ENCODE measurements at places on chromosomes 7 and 10.

DNA sequence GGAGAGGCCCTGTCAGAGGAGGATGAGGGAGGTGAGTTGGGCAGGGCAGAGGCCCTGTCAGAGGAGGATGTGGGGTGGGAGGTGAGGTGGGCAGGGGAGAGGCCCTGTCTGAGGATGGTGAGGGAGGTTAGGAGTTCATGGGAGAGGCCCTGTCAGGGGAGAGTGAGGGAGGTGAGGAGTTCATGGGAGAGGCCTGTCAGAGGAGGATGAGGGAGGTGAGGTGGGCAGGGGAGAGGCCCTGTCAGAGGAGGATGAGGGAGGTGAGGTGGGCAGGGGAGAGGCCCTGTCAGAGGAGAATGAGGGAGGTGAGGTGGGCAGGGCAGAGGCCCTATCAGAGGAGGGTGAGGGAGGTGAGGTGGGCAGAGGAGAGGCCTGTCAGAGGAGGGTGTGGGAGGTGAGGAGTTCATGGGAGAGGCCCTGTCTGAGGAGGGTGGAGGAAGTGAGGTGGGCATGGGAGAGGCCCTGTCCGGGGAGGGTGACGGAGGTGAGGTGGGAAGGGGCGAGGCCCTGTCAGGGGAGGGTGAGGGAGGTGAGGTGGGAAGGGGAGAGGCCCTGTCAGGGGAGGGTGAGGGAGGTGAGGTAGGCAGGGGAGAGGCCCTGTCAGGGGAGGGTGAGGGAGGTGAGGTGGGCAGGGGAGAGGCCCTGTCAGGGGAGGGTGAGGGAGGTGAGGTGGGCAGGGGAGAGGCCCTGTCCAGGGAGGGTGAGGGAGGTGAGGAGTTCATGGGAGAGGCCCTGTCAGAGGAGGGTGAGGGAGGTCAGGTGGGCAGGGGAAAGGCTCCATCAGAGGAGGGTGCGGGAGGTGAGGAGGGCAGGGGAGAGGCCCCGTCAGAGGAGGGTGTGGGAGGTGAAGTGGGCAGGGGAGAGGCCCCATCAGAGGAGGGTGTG, 73.7 kb downstream of the INPP5A start:
- peaks cover 39% of the 10 kb centered on the region for H3K4me1 ChIP-seq
- H3K36me3 ChIP-seq = peaks cover 16% of the 10 kb centered on the region
- peaks cover 3% of the 10 kb centered on the region for H3K27me3 ChIP-seq
- H3K4me3 ChIP-seq = no peak overlapping the region
- H3K27ac ChIP-seq = no peak overlapping the region

GRCh38 chr7:83794829-83795228, 145.9 kb upstream of the SEMA3E start:
- no peak overlapping the region for H3K4me3 ChIP-seq
- no peaks in the 10 kb centered on the region for H3K27me3 ChIP-seq
- H3K36me3 ChIP-seq = no peaks in the 10 kb centered on the region
- H3K4me1 ChIP-seq = no peaks in the 10 kb centered on the region

DNA sequence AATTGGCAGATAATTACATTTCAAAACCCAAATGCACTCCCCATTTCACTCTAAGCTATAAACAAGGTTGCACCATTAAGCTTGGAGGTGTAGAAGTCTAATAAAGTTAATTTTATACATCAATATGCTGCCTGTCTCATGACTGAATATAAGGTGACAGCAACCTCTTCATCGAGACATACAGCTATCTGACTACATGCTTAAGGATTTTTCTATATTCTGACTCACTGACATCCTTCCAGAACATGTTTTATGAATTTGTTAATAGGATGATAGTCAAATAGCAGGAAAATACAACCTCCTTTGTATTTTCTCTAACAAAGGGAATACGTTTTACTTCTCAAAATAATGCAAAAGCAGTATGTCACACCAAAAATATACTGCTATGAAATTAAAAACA, 76.6 kb downstream of the NRBF2 start:
- H3K4me1 ChIP-seq = peaks cover 57% of the 10 kb centered on the region
- H3K36me3 ChIP-seq = peaks cover 56% of the 10 kb centered on the region
- H3K4me3 ChIP-seq = no peak overlapping the region
- no peak for DNase-seq
- H3K27me3 ChIP-seq = no peaks in the 10 kb centered on the region
- H3K27ac ChIP-seq = no peak overlapping the region

DNA sequence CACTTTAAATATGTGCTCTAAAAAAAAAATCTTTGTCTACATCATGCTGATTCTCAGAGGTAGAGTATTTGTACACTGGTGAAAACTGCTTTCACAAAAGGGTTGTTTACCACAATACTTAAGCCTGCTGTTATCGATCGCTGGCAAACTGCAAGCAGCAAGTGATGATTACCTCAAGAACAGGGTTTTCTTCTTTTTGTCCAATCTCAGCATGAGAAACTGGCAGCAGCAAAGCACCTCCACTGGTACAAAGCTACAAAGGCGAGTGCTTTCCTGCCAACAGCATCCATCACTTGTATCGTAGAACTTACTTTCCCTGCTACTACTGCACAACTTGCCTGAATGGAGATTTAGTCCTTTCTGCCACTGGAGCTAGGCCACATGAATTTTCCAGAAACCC, 276.5 kb downstream of the DGKB start:
- no peaks in the 10 kb centered on the region for H3K4me1 ChIP-seq
- no peaks in the 10 kb centered on the region for H3K36me3 ChIP-seq
- no peaks in the 10 kb centered on the region for H3K27me3 ChIP-seq

- H3K27me3 ChIP-seq = no peaks in the 10 kb centered on the region
- DNase-seq = no peak
- H3K4me3 ChIP-seq = no peak overlapping the region
- H3K4me1 ChIP-seq = no peaks in the 10 kb centered on the region
- no peaks in the 10 kb centered on the region for H3K36me3 ChIP-seq
Observed at GRCh38 chr7:19491821-19492452, 216.9 kb downstream of the POLR1F start.

GRCh38 chr10:89580243-89580642, 44.8 kb upstream of the SLC16A12 start:
- DNase-seq = no peak
- peaks cover 8% of the 10 kb centered on the region for H3K27me3 ChIP-seq
- no peak overlapping the region for H3K27ac ChIP-seq
- H3K36me3 ChIP-seq = no peaks in the 10 kb centered on the region

DNA sequence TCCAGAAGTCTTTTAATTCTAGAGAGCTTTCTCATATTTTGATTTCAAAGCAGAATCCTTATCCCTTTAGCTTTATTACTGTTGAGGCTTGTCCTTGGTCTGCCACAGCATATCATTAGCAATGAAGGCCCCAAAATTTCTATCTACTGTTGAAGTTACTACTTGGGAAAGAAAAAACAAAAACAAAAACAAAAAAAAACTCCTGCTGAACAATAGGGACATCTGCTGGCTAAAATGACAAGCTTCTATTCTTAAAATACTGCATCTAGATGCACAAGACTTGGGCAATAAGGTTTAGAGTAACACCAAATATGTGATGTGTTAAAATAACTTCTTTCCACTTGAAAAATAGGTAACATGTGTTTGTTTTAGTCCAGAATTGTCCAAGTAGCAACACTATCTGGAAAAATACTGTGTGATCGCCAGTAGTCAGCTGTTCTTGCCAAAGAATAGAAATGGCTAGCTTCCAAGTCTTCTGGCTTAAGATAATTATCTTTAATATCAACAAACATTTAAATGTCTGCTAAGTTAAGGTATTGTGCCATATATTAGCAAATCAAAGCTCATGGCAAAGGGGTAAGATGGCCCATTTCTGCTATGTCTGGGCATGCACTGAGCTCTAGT, 3.8 kb upstream of the DMTF1 start:
- H3K27ac ChIP-seq = no peak overlapping the region
- DNase-seq = no peak
- H3K27me3 ChIP-seq = peaks cover 4% of the 10 kb centered on the region
- H3K4me3 ChIP-seq = no peak overlapping the region
- no peaks in the 10 kb centered on the region for H3K4me1 ChIP-seq

DNA sequence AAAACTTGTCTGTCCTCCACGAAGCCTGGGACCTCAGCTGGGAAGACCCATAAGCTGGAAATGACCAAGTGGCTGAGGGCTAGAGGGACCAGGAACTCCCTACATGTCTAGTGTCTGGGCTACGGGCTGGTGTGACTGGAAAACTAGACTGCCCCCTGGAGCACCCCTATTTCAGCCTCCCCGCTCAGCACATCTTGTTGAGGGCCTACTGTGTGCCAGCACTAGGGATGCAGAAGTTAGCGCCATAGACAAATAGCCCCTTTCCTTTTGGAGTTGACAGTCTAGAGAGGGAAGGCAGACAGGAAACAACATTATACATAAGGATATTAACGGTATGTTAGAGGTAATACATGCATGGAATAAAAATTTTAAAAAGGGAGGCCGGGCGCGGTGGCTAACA, 74.5 kb downstream of the TEX36 start:
- peaks cover 4% of the 10 kb centered on the region for H3K27me3 ChIP-seq
- DNase-seq = no peak
- no peaks in the 10 kb centered on the region for H3K4me1 ChIP-seq
- H3K27ac ChIP-seq = no peak overlapping the region

DNA sequence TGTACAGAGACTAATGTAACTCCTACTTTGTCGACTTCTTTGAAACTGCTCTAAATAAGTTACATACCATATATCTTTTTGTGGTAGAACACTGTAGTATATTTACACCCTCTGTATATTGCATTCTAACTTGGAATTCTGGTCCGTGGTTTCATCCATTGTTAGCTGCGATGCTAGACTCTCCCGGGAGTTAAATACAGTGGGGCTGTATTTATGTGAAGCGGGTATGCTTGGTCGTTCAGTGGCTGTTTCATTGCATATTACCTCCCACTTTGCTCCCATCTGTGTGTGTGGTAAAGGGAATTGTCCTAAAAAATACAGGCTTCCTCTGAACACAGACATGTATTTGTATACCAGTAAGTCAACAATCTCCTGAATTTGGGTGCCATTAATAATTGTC, 231.1 kb downstream of the SLC25A13 start:
- no peaks in the 10 kb centered on the region for H3K36me3 ChIP-seq
- H3K4me3 ChIP-seq = no peak overlapping the region
- H3K27ac ChIP-seq = no peak overlapping the region
- DNase-seq = no peak
- H3K27me3 ChIP-seq = peaks cover 34% of the 10 kb centered on the region
- H3K4me1 ChIP-seq = no peaks in the 10 kb centered on the region

GRCh38 chr7:13420726-13421125, 568.7 kb downstream of the ETV1 start:
- H3K4me3 ChIP-seq = no peak overlapping the region
- H3K36me3 ChIP-seq = no peaks in the 10 kb centered on the region
- no peaks in the 10 kb centered on the region for H3K27me3 ChIP-seq
- no peaks in the 10 kb centered on the region for H3K4me1 ChIP-seq
- no peak overlapping the region for H3K27ac ChIP-seq
- no peak for DNase-seq

- peaks cover 9% of the 10 kb centered on the region for H3K4me1 ChIP-seq
- H3K27ac ChIP-seq = no peak within 1 kb of the TSS
- peaks cover 57% of the 10 kb centered on the region for H3K27me3 ChIP-seq
- peak; percentile 23 for DNase-seq
Observed at GRCh38 chr10:34815185-34816084, at the start of gene PARD3. PARD3 (minus strand) TSS chr10:34815296; CDS start chr10:34814995, 301 bp downstream.

GRCh38 chr10:133422223-133422806, 2.1 kb downstream of the SPRN start:
- H3K27ac ChIP-seq = no peak overlapping the region
- H3K4me3 ChIP-seq = no peak overlapping the region

- peaks cover 2% of the 10 kb centered on the region for H3K36me3 ChIP-seq
- peaks cover 19% of the 10 kb centered on the region for H3K4me1 ChIP-seq
- H3K27ac ChIP-seq = no peak overlapping the region
- no peaks in the 10 kb centered on the region for H3K27me3 ChIP-seq
- no peak for DNase-seq
- no peak overlapping the region for H3K4me3 ChIP-seq
Observed at GRCh38 chr7:151856098-151856497, 20.8 kb downstream of the PRKAG2 start.

DNA sequence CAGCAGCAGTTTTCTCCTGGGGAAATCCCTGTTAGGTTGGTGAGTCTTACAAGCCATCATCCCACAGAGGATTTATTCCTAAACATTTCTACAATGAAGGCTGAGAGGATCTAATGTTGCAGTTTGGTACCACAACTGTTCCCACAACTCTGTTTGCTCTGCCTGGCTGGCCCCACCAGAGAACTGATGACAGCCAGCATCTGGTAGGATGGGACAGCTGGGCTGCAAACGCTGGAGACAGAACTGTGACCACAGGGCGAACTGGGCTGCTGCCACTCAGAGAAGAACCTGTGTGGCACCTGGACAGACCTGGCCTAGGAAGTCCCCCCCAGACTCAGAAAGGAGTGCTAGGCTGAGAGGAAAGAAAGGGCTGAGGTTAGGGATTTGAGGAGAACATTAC, 94.8 kb downstream of the CALN1 start:
- DNase-seq = no peak
- H3K36me3 ChIP-seq = no peaks in the 10 kb centered on the region
- H3K27ac ChIP-seq = no peak overlapping the region
- no peaks in the 10 kb centered on the region for H3K27me3 ChIP-seq
- no peaks in the 10 kb centered on the region for H3K4me1 ChIP-seq
- H3K4me3 ChIP-seq = no peak overlapping the region

DNA sequence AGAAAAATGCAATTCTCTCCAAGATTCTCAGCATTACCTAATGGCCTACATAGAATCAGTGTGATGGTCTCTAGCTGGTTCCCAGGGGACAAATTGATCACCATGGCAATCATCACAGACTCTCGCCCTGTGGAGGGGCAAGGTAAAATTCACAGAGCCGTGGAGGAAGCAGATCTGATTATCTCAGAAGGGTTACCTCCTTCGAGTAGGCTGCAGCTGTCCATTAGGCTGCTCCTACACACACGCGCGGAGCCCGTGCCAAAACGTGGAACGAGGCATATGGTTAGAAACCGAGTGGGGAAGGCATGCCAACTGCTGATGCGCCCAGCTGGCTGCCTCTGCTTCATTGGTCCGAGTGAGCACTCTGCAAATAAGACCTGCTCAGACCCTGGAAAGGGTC, 52.8 kb upstream of the PTER start:
- no peaks in the 10 kb centered on the region for H3K27me3 ChIP-seq
- no peaks in the 10 kb centered on the region for H3K36me3 ChIP-seq
- H3K4me3 ChIP-seq = no peak overlapping the region

GRCh38 chr7:134736381-134736780, 43.1 kb upstream of the CALD1 start:
- H3K36me3 ChIP-seq = no peaks in the 10 kb centered on the region
- no peak overlapping the region for H3K27ac ChIP-seq
- no peaks in the 10 kb centered on the region for H3K27me3 ChIP-seq

GRCh38 chr7:134153493-134154136, 26.5 kb downstream of the LRGUK start:
- no peaks in the 10 kb centered on the region for H3K36me3 ChIP-seq
- no peaks in the 10 kb centered on the region for H3K4me1 ChIP-seq
- no peak overlapping the region for H3K27ac ChIP-seq
- no peak overlapping the region for H3K4me3 ChIP-seq
- no peak for DNase-seq
- no peaks in the 10 kb centered on the region for H3K27me3 ChIP-seq

DNA sequence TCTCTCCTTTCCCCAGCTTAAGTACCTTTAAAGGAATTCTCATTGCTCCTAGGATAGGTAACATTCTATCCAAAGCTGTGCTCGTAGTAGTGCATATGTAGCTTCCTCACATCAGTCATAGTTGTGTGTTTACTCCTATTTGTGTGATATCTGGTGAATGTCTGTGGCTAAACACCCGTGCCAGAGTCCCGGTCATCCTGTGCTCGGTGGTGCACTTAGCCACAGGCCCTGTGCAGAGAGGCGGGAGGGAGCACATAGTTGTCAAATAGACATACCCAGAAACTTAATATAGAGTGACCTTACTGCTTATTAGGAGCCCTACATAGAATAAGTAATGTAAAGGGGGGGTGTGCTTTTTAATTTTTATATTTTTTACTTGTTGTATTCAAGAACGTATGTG, 76.6 kb downstream of the RBM33 start:
- H3K27me3 ChIP-seq = no peaks in the 10 kb centered on the region
- H3K4me1 ChIP-seq = peaks cover 35% of the 10 kb centered on the region
- no peak overlapping the region for H3K4me3 ChIP-seq

- no peaks in the 10 kb centered on the region for H3K36me3 ChIP-seq
- H3K4me1 ChIP-seq = peaks cover 18% of the 10 kb centered on the region
- no peak for DNase-seq
Observed at GRCh38 chr7:97003262-97004246, 1.8 kb upstream of the DLX6 start.

Measured in activated naive CD8-positive, alpha-beta T cell treated with anti-CD3 and anti-CD28 coated beads for 36 hours (primary cell).